CD4-positive, alpha-beta memory T cell (primary cell): ENCODE measurements at places on chromosomes 2 and 18.
A peak's percentile ranks its signal among the peaks of the same experiment; 100 is the strongest.

GRCh38 chr2:20042531-20042930, 8.9 kb downstream of the LAPTM4A start:
- DNase-seq: no peak

- DNase-seq: peak; percentile 33
These were observed 24.4 kb downstream of the MBP start for GRCh38 chr18:77108001-77108692.

- no peak for DNase-seq
These were observed 27.2 kb upstream of the CYTIP start for GRCh38 chr2:157471078-157471477.

- no peak for DNase-seq
These were observed 19.9 kb downstream of the CHMP3 start for GRCh38 chr2:86543335-86543734.

GRCh38 chr2:118091631-118092030, 3.4 kb downstream of the INSIG2 start:
- no peak for DNase-seq
